ENCODE measurements at places on chromosomes 16 and 17.

GRCh38 chr16:54326266-54326662 is 39.7 kb upstream of the IRX3 start:
- DNase-seq, result no peak

GRCh38 chr16:20349615-20350014 is 2.9 kb downstream of the UMOD start:
- no peak for DNase-seq

GRCh38 chr17:44751331-44751730 is 7.5 kb upstream of the ADAM11 start:
- DNase-seq, result no peak

GRCh38 chr16:76474048-76474447 is 196.8 kb downstream of the CNTNAP4 start:
- no peak for DNase-seq

DNA sequence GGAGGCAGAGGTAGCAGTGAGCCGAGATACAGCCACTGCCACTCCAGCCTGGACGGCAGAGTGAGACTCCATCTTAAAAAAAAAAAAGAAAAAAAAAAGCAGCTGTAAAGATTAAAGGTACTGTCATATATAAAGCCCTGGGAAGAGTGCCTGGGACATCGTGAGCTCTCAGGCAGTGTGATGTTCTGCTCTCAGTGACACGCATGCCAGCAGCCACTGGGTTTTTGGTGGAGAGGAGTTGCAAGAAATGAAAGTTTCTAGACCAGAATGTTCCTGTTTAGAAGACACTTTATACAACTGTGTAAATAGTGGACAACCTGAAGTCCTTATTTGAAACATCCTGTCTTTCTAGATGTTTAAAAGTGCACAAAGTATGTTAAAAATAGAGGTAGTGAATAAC is 213.2 kb downstream of the IRF8 start:
- no peak for DNase-seq

- no peak for DNase-seq
Measured at GRCh38 chr16:8396463-8396862, 193.8 kb downstream of the TMEM114 start.

- DNase-seq, result no peak
Measured at GRCh38 chr17:58702045-58702476, 9.7 kb downstream of the RAD51C start.

DNA sequence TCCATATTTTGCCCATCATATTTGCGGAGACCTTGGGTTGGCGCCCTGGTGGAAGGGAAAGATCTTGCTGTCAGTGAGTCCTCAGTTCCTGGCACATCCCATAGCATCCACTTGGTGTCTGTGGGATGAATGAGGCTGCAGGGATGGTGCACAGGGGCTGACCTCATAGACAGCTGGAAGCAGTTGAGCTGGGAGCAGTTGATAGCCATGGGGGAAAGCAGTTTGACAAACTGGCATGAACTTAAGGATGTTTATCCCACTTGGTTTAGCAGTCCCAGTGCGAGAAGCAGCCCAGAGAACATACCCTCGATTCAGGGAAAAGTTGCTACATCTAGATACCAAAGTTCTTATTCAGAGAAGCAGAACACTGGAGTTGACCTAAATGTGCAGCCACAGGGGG is 80.7 kb downstream of the SNX29 start:
- DNase-seq, result no peak

- no peak for DNase-seq
Measured at GRCh38 chr16:84823484-84823883, 3.7 kb downstream of the CRISPLD2 start.

DNA sequence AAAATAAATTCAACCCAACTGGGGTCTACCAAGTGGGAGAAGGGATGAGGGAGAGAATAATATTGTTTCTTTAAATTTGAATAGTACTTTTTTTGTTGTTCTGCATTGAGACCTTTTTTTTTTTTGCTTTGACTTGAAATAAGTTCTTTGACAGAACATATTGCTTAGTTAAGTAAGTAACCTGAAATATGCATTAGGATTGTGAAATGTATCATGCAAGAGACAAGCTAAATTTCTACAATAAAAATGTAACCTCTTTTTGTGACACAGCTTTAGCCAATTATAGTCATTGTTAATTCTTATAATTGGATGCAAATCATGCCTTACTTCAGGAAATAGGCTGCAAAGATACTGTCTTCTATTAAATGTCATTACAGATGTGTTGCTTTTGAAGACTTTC is 150.0 kb upstream of the GOT2 start:
- DNase-seq, result no peak

- DNase-seq, result no peak
Measured at GRCh38 chr17:16052486-16052885, 52.9 kb downstream of the TTC19 start.

- DNase-seq, result peak; percentile 94
Measured at GRCh38 chr16:29961479-29962343, at the start of gene TMEM219. TSS of gene TMEM219 (plus strand) at chr16:29962079. CDS start at chr16:29963144, 1,065 bp downstream.

DNA sequence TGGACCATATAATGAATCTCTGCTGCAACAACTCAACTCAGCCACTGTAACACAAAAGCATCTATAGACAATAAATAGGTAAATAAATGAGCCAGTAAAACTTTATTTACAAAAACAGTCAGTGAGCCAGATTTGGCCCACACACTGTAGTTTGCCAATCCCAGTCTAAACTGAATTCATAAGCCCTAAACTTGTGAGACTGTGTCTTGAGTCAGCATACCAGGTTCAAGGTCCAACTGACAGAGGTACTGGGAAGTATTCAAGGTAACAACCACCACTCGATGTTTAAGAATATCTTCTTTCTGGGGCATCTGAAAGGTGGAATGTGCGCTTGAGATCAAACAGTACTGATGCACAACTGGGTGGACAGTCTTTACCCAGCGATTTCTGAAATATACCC is 94.2 kb downstream of the HELZ start:
- no peak for DNase-seq

GRCh38 chr17:68497885-68498319 is 14.3 kb upstream of the PRKAR1A start:
- DNase-seq, result peak; percentile 55

- no peak for DNase-seq
Measured at GRCh38 chr17:76550712-76551615, 11.1 kb downstream of the PRCD start.

DNA sequence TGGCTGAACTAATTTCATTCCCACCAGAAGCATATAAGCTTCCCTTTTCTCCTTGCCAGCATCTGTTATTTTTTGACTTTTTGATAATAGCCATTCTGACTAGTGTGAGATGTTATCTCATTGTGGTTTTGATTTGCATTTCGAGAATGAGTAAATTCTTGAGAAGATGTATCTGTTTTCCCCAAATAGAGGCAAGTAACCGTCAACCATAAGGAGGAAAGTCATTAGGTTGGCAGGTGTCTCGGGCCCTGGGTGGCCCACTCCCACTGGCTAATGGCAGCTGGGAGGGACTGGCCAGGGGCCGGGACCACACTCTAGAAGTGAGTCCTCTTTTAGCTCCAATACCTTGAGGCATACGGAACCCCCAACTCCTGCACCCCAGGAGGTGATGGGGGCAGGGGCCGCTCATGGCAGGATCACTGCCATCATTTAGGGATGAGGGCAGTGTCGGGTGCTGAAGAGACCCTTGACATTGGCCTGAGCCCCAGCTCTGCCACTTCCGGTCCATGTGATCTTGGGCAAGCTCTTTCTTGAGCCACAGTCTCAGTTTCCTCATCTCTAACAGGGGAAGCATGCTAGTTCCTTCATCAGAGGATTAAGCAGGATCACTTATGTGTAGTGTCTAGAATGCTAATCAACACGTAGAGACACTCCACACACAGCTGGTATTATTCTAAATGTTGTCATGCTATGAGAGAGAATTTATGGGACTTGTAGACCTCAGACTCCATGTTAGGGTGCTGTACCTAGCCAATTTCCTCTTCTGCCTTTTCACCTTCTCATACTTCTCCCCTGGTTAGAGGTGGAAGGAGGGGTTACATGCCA is 44.3 kb downstream of the RGS9 start:
- DNase-seq, result no peak

All from CD4-positive, alpha-beta T cell treated with Interleukin-1 beta for 1 hour (primary cell).